ENCODE measurements at places on chromosomes 3 and 15. TPM values are rescaled to one million over a fixed set of nuclear protein-coding genes. Genes with fewer than 3 reads are reported as not detected.

DNA sequence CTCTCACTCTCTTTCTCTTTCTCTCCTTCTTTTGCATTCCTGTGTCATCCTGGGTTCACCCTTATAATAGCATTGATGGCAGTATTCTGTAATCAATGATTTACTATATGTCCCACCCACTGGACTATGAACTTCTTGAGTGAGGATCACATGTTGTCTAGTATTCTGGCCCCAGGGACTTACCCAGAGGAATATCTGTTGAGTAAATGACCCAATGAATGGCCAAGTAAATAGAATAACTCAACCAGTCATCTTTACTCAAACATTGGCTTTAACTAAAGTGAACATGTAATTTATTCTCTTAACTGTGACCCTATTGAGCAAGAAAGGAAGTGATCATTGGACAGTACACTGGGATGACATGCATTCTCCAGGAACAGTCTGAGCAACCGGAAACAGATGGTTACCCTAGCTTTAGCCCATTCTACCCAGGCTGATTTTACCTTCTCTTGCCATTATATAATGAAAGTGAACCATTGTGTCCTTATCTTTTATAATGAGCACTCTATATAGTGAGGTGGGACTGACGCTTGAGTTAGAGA is 94.5 kb upstream of the SOX14 start:
- no peak for DNase-seq

DNA sequence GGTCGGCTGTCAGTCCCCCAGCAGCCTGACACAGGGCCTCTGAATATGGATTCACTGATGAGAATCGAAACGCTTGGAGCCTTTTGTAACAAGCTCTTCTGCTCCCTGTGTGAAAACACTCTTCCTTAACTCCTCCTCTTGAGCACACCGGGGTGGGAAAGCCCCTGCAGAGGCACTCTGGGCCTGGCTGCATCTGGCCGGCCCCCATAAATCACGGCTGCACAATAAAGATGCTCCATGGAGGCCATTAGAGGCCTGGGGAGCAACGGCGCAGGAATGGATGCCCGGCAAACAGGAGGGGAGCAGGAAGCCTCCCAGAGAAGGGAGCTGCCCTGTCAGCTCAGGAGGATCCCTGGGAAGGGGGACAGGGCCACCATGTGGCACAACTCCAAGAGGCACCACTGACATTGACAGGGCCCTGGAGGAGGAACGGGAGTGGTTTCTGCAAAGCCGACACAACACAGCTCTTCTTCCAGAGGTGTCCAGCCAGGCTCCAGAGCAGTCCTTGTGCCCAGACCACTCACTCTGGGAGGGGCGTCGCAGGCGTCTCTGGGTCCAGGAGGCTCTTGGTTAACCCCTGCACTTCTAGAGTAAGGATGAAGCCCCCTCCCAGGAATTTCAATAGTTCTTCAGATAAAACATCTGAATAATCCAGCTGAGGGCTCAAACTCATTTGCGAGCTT is 509.3 kb upstream of the PPP2R3A start:
- DNase-seq: no peak

- no peak for DNase-seq
Observed at GRCh38 chr3:79598594-79598993, 169.2 kb downstream of the ROBO1 start.

DNA sequence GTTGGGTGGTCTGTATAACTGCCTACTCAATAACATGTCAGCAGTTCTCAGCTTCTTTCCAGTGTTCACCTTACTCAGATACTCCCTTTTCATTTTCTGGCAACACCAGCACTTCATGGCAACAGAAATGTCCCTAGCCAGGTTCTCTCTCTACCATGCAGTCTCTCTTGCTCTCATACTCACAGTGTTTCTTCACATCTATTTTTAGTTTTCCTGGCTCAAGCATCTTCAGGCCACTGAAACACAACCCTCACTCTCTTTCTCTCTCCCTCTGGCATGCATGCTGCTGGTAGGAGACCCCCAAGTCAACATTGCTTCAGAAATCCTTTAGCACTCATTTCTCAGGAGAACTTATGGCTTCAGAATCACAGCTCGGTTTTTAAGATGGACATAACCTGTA is at the start of gene CAPN3:
CAPN3 (plus strand) TSS at position 253 of the 400 bp plus-strand sequence. CDS start 305 bp downstream, outside the sequence.
- no peak for DNase-seq

GRCh38 chr15:58306591-58307312 is 125.0 kb upstream of the LIPC start:
- no peak for DNase-seq

DNA sequence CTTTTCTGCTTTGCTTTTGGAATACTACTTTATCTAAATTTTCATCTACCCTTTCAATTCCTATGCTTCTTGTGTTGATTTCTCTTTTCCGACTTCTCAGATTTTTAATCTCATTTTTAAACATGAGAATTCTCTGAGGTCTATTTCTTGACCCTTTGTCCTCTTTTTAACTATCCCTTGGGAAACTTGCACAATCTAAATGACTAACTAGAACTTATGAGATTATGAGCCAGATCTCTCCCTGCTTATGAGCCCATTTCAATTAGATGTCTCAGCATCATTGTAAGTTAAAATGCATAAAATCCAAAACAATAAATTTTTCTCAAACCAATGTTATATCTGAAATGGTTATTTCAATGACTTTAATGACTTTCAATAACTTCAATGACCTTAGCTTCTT is 296.9 kb upstream of the AGTR1 start:
- DNase-seq: no peak

- no peak for DNase-seq
Observed at GRCh38 chr3:35404571-35404970, 234.8 kb upstream of the ARPP21 start.

Gene INKA1
- total RNA-seq: 4.5 TPM

- no peak for DNase-seq
Observed at GRCh38 chr3:45596290-45596791, 1.8 kb downstream of the LIMD1 start.

Gene STAB1
- 149 TPM for total RNA-seq

GRCh38 chr15:74519311-74519710 is 21.7 kb upstream of the ARID3B start:
- DNase-seq: no peak

DNA sequence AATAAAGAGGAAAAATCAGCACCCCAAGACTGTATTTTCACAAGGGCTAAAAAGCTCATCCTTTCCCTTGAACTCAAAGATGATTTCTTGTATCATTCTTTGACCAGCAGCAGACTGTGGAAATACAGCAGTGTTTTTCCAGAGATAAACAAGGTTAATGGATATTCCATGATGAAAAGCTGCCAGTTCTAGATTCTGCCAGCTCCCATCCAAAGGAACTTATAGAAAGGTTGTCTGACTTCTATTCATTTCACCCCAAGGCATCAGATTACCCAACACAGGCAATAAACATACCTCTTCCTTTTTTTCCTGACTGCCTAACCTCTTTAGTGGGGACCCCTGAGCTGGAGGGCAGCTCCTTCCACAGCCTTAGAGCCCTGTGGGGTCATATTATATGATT is 375.8 kb upstream of the THBS1 start:
- DNase-seq: no peak

DNA sequence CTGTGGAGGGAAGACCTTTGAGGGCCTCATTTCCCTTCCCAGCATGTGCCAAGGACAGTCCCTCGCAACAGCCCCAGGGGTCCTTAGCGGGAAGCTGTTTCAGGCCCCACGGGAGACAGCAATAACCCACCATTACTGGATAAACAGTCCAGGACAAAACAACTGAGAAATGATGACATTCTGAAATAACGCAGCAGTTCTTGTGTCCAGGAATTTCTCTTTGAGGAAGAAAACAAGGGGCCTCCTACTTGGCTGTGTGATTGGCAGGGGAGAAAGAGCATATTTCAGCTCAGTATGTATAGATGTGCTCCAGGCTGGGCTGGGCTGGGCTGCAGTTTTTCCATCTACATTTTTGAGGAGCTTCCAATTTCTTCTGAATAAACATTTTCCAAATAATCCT is 82.2 kb upstream of the THBS1 start:
- DNase-seq: no peak

Gene GNAT1
- not detected for total RNA-seq

GRCh38 chr3:36178018-36178417 is 202.3 kb upstream of the STAC start:
- DNase-seq: no peak

- DNase-seq: no peak
Observed at GRCh38 chr3:56977561-56977889, 82.9 kb upstream of the SPATA12 start.

DNA sequence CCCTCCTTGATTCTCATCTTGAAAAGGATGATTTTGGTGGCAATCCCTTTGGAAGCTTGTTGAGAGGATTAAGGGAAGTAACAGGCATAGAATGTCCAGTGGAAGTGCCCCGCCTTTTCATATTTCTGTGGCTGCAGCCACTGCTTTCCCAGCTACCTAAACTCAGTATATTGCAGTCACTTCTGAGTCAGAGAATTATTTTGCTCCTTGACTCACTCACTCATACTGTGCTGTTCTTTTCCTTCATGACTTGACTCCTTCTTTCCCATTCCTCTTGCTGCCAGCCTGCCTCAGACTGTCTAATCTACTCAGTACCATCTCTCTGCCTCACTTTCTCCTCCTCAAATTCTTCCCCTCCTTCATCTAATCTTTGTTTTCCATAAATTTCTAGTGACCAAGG is 26.5 kb upstream of the POLR2M start:
- no peak for DNase-seq

GRCh38 chr3:55370272-55370671 is 116.8 kb downstream of the WNT5A start:
- DNase-seq: no peak

GRCh38 chr3:45317710-45318109 is 70.7 kb upstream of the LARS2 start:
- no peak for DNase-seq

DNA sequence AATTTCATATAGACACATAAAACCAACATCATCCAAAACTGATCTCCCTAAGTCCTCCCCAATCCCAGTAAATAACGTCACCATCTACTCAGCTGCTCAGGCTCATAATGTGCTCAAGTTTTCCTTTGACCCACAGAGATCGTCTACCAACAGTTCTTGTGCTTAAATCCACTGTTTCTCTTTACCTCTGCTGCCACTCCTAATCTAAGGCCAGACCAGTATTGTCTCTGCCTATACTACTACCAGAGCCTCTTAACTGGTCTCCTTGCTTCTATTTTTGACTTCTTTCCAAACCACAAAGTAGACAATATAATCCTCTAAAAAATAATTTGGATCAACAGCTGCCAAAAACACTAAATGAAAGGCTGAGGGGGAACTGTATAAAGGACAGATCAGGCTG is 65.3 kb downstream of the CLASP2 start:
- DNase-seq: no peak

Gene HRG
- total RNA-seq: not detected

DNA sequence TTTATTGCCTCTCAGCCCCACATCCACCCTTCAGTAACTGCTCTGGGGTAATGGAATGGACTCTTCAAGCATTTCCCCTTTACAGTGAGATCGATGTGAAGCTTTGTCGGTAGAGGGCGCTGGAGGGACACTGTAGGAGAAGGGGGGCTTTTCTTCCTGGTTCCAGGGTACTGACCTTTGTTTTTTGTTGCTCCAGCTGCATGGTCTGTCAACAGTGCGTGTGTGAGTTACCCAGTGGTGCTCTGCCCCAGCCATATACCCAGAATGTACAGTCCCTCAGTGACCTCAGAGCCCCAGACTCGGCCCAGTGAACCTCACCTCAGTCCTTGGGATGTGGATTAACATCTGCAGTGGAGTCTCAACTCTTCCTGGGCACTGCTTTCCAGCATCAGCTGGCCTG is 180.3 kb upstream of the TSC22D2 start:
- DNase-seq: no peak

GRCh38 chr3:82342521-82342920 is 581.1 kb upstream of the GBE1 start:
- no peak for DNase-seq

- DNase-seq: no peak
Observed at GRCh38 chr15:69863446-69863845, 234.3 kb downstream of the TLE3 start.

DNA sequence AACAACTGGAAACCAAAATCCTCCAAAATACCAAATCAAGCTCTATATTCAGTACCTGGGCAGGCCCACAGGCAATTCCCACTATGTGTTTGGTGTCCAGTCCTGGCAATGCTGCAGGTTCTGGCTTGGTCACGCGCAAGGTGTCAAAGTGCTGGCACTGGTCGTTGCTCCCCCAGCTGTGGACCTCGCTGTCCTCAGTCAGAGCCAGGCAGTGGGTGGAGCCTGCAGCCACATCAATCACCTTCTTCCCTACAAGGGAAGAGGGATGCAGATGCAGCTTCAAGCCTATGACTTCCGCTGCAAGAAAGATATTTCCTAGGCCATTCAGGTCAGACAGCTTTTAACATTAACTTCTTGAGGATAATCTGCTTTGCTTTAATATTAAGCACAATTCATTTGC is 61.3 kb downstream of the HERC2 start:
- no peak for DNase-seq

GRCh38 chr3:55074796-55075195 is 146.9 kb upstream of the LRTM1 start:
- DNase-seq: no peak

DNA sequence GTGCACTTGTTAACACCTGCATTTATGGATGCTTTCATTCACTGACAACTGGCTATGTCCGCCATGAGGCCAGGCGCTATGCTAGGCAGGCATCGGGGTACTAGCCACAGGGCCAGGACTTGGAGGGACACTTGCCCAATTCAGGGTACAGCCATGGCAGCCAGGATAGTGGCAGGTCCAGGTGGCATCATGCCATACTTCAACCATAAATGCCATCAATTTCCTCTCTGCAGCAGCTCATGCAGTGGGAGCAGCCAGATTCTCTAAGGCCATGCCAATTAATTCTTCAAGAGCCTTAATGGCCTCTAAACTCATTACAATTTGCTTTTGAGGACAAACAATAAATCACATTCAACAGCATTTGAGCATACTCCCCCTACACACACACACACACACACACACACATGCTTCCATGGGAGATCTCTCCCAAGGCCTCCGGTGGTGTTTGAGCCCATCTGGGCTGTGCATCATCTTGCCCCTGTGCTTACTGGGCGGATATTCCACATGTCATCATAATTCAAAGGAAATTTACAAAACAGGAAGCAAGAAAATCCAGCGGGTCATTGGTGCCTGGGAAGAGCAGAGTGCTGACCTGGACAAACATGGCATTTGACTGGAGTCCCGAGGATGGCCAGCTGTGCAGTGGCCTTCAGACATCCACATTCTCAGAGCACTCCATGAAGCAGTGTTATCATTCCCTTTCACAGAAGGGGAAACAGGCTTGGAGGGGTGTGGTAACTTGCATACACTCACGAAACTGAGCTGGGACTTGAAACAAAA is 109.1 kb downstream of the IQSEC1 start:
- DNase-seq: no peak

Gene RLBP1
- total RNA-seq: not detected

- peak; percentile 81 for DNase-seq
Observed at GRCh38 chr3:53155760-53156159, 5.2 kb upstream of the PRKCD start.

Gene LINGO1
- 1.6 TPM for total RNA-seq

GRCh38 chr3:5145120-5145519 is 23.0 kb downstream of the ARL8B start:
- DNase-seq: no peak

Gene PCLAF
- total RNA-seq: 0.66 TPM

- DNase-seq: no peak
Observed at GRCh38 chr3:42581400-42581708, 413 bp downstream of the SEC22C start.

Gene EIF3J
- total RNA-seq: 68.2 TPM
